ENCODE measurements at places on chromosomes 16 and 17. TPM values are rescaled to one million over a fixed set of nuclear protein-coding genes. Genes with fewer than 3 reads are reported as not detected.

The TEKT3 gene
- 0.08 TPM for total RNA-seq

The TBC1D3I gene
- total RNA-seq = 0.17 TPM

The PMP22 gene
- total RNA-seq = 3.2 TPM

DNA sequence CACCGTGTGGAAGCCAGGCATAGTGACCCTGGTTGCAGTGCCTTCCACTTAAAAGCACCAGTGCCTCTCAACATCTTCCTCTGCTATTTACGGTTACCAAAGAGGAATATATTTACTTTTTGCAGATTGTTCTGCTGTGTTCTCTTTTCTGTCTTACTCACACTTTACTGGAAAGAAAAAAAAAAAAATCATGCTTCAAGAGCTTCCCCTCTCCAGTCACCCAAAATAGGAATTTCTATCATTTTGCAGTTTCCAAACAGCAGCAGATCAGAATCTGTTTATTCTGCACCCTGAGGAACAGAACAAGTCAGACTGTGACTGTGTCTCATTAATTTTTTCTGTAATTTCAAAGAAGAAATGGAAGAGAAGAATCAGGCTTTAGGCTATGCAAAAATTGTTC lies 96.1 kb downstream of the KCNJ2 start:
- no peak for DNase-seq

GRCh38 chr17:40895106-40895730 lies 10.2 kb upstream of the KRT20 start:
- DNase-seq = no peak

DNA sequence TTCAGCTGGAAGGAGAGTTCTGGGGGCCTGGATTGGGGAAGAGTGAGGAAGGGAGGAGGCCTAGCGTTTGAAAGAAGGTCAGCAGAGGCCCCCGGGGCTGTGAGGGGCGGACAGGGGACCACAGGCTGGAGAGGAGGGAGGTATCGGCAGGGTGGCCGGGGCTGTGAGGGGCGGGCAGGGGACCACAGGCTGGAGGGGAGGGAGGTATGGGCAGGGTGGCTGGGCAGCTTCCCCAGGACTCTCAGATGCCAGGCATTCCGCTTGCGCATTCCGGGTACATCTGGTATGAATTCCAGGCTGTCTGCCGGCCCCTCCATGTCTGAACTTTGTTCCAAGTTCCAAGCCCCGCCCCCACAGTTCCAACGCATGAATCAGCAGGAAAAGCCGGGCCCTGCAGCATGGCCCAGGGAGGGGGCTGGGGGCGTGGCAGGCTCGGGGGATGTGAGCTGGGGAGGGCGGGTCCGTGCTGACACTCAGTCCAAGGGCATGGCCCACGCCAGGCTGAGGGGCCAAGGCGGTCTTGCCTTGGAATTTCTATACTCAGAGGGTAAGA lies 4.3 kb upstream of the TLCD2 start:
- DNase-seq = peak; percentile 97

DNA sequence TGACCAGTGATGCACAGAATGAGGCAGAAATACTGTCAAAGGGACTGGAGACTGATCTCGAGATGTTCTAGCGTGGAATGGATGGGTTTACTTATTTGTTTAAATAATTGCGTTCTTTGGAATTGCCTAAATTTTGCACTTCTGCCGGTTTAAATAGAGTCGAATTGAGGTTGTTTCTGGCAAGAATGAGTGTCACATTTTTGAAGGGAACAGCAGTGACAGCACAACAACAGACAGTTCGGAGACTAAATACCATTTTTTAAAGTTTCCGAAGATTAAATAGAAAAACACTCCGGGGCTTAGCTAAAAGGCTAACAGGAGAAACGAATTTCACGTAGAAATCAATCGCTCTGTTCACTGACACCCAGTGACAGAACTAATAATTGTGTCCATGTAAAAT lies 969.2 kb upstream of the RBFOX1 start:
- no peak for DNase-seq

Measured in liver (tissue), 10 donors.